ENCODE measurements at places on chromosomes 1 and 21.

GRCh38 chr1:159985473-159985872, 31.4 kb upstream of the SLAMF9 start:
- no peak for DNase-seq

DNA sequence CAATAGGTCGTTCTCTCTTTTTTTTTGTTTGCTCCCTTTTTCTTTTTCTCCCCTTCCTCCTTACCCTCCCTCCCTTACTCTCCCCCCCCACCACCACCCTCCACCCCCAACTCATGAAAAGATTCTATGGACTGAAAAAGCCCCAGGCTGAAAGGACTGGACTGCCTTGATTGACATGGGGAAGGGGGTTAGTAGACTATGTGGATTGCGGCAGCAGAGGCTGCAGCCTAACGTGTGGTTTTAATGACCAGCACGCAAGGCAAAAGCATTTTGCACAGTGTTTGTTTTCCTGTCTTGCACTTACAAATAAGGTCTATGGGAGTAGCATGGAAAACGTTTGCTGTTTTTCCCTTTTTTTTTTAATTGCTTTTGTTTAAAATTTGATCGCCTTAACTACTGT, 5.5 kb downstream of the ZBTB18 start:
- no peak for DNase-seq

GRCh38 chr1:204514828-204515227, 1.4 kb upstream of the MDM4 start:
- no peak for DNase-seq

- DNase-seq: no peak
Measured at GRCh38 chr1:93821423-93822144, 57.4 kb downstream of the DNTTIP2 start.

GRCh38 chr1:198620218-198620617, 18.6 kb upstream of the PTPRC start:
- no peak for DNase-seq

Measured in activated CD4-positive, CD25-positive, alpha-beta regulatory T cell treated with anti-CD3 and anti-CD28 coated beads, Interleukin-2, amount 50 U/mL, for 72 hours (primary cell).